Activated CD8-positive, alpha-beta T cell treated with anti-CD3 and anti-CD28 coated beads, Interleukin-2, amount 10 ng/mL, durations not matched to agents 7 days and 5 days (primary cell): ENCODE measurements at places on chromosomes 12 and 14. TPM values are rescaled to one million over a fixed set of nuclear protein-coding genes. Genes with fewer than 3 reads are reported as not detected.

NOS1 gene
- total RNA-seq: not detected

ADAM20 gene
- 0.18 TPM for total RNA-seq

TMEM30B gene
- total RNA-seq: 0.52 TPM

REC8 gene
- total RNA-seq: 58.6 TPM

RAB21 gene
- total RNA-seq: 55.7 TPM

SLC38A2 gene
- total RNA-seq: 200 TPM

SYNE3 gene
- 91.5 TPM for total RNA-seq

SLC6A15 gene
- not detected for total RNA-seq

APOF gene
- not detected for total RNA-seq

SOX5 gene
- not detected for total RNA-seq

KRT73 gene
- total RNA-seq: 0.45 TPM

DNA sequence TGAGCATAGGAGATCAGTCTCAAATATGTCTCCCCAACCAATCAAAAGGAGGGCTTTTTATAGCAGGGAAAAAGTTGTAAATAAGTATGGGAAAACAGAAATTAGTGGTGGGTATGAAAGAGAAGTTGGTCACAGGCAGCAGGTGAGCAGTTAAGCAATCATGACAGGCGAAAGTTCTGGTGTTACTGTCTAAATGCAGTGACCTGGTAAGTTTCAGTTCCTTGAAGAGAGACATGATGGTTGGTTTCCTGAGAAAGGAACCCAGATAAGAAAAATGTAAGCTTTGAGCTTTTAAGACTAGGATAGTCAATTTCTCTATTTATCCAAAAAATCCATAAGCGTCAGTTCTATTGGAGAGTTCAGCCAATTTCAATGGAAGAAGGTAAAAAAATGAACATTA is 466.2 kb upstream of the FLRT2 start:
- no peak for DNase-seq

DNA sequence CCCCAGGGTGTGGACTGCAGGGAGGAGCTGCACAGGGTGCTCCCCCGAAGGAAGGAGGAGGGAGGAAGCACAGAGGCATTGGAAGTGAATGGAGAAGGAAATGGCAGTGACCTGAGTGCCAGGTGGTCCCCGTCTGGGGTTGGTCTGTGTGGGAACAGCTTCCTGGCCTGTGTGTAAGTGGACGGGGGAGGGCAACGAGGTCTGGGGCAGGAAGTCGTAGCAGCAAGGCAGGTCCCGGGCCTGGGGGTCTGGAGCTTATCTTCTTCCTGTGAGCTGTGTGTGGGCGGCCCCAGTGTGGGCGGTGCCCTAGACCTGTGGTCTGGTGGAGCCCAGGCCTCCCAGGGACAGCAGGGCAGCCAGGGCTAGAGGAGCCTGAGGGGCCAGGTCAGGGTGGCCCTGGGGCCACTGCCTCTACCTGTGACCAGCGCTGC is 382.1 kb downstream of the TMEM121 start:
- DNase-seq: peak; percentile 27

DNA sequence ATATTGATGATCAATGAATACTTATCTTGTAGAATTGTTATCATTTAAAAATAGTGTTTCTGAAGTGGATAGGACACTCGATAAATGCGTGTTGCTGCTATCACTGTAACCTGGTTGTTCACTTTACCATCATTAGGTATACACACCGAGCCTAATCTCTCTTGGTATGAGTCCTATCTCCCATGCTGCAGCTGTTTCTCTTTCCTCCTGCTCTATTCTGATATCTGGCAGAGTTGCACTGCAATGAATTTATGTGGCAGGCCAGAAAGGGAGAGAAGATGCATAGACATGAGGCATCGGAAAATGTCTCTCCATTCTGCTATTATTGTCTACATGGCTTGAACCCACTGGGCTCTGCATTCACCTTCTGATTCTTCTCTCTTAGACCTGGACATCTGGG is 26.7 kb downstream of the KCNK10 start:
- no peak for DNase-seq

DNA sequence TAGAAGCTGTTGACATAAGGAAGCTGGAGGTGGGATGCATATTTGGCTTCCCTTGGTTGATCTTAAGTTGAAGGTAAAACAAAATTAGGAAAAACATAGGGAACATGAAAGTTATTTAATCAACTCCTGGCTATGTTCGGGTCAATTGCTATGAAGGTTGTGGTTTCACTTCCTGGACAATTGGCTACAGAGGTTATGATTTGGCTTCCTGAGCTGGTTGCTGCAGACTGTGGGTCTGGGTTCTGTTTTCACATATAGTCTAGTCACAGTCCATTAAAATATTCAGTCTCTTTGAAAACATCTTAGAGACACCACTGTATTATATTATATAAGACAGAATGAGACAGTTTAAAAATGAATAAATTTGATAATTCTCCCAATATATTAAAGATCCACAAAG is 895.2 kb upstream of the USP15 start:
- DNase-seq: no peak

DNA sequence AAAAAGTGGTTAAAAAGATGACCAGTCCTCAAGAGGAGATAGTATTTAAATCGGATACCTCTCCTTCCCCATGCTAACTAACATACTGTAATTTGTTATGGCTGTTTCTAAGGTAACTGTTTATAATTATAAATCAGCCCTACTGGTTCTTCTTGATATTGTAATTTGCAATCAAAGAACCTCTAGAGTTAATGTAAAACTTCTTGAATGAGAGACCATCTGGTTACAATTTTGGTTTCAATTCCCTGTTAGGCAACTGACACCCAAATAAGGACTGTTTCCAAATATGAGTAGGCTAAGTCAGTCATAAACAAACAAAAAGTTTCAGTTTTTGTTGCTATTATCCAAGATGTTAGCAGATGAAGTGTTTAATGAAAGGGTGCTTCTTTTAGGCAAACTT is 120.2 kb upstream of the DNM1L start:
- no peak for DNase-seq

DNA sequence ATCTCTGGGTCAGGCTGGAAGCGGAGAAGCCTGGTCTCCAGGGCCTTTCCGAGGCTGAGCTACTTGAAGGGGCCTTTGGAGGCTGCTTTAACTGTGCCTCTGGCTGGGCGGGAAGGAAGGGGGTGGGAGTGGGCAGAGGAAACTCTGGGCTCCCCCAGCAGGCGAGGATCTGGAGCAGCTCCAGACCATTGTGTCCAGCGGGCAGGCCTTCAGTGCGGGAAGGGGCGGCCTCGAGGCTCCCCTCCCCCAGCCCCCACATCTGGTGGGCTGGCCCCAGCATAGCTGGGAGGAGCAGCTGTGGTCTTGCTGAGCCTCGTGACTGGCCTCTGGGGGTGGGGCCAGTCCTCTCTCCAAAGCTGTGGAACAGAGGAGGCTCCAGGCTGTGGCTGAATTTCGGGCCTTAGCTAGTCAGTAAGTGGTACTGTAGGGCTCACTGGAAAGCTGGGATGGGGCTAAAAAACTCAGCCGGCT is 3.4 kb downstream of the TAMALIN start:
- no peak for DNase-seq

- no peak for DNase-seq
Measured at GRCh38 chr12:19461999-19462398, 22.7 kb downstream of the AEBP2 start.

- DNase-seq: no peak
Measured at GRCh38 chr12:132246997-132247717, 82.2 kb downstream of the GALNT9 start.

DNA sequence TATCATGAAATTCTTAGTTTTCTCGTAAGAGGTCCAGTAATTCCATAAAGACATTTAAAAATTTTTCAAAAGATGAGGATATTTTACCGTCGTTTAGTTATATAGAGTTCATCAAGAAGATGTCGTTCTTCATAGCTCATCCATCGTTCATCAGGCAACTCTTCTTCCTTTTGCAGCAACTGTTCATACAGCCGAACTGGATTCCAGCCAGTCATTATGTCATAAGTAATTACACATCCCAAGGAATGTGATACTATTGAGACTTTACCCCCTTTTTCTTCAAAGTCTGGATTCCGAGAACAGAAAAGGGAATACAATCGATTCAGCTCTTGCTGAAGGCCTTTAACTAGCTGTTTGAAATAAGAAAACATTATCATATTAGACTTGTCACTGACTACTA is 90.3 kb downstream of the DDHD1 start:
- DNase-seq: no peak

- no peak for DNase-seq
Measured at GRCh38 chr14:89911010-89911919, 43.3 kb downstream of the EFCAB11 start.

DNA sequence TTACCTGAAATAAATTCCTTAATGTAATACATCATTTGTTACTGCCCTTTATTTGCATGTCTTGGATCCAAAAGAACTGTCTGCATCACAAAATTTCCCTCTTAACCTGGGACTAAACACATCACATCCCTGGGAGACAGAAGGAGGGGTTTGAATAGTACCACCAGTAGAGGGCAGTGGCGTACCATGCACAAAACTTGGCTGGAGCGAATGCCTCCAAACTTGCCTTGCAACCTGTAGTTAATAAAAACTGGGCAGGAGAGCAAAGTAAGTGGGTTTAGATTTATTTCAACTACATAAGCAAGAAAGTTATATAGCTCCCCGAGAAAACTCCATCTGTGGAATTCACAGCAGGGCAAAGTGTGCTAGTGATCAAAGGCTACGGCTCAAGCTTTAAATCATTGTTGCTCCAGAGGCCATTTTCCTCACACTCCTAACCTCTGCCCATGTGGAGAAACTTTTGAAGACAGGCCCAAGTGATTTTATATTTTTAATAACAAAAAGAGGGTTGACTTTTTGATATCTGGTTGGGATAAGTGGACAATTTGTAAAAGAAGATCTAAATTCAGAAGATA is 1176.7 kb upstream of the SEL1L start:
- DNase-seq: peak; percentile 49

GRCh38 chr14:74983343-74983742 is 19.4 kb upstream of the EIF2B2 start:
- no peak for DNase-seq

DNA sequence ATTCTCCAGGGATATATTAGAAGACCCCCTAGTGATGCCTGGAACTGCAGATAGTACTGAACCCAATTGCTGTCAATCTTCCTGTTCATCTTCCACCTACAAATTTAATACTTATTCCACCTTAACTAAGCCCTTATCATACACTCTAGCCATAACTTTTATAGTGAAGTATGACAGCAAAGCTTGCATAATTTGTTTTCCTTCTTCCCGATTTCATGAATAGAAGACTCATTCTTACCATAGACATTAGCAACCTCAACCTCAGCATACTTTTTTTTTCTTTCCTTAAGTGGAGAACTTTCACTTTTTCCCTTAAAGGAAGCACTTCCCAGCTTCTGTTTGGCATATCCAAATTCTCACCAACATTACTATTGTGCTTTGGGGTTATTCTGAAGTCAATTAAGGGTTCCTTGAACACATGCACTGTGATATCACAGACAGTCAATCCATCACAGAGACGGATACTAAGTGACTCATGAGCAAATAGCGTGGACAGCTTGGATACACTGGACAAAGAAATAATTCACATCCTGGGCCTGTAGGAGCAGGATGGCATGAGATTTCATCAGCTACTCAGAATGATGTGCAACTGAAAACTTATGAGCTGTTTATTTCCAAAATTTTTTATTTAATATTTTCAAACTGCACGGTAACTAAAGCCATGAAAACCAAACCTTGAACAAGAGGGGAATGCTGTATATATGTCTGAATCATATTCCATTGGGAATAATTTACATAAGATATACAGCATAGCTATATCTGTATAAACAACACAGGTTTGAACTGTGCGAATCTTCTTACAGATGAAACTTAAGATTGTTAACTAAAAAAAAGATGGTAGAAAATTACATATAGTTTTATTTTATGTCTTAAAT is 63.9 kb downstream of the SYT1 start:
- DNase-seq: no peak

DNA sequence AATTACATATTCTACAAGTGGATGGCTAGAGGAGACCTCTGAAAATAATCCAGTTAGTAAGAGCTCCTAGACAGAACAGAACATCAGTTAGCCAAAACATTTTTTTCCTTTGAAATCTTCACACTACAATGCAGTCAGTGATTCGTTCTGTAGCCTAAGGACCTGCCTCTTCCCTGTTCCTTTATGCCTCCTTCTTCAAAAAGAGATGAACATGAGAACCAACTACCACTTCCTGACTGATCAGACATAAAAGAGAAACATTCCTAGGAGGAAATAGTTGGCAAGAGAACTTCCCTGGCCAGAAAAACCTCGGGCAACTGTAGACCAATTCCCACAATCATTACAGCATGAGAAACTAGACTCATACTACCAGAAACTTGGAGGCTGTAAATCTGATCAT is 29.4 kb downstream of the ITPR2 start:
- DNase-seq: no peak

DNA sequence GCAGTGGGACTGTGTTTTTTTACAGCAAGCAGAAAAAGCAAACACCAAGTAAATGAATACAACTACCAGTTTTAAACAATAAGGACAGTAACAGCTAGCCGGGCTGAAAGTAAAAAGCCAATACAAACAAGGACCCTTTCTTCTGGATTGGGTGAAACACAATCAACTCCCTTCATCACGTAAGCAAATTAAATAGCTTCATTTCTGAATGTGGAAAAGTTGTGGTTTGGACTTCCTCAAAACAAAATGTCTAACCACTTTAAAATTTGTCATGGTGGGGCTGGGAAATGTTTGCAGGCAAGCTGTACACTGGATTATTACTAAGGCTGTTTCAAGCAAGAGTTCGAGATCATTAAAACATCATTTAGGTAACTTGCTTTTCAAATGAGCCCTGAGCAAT is 47.4 kb downstream of the TCHP start:
- no peak for DNase-seq

DNA sequence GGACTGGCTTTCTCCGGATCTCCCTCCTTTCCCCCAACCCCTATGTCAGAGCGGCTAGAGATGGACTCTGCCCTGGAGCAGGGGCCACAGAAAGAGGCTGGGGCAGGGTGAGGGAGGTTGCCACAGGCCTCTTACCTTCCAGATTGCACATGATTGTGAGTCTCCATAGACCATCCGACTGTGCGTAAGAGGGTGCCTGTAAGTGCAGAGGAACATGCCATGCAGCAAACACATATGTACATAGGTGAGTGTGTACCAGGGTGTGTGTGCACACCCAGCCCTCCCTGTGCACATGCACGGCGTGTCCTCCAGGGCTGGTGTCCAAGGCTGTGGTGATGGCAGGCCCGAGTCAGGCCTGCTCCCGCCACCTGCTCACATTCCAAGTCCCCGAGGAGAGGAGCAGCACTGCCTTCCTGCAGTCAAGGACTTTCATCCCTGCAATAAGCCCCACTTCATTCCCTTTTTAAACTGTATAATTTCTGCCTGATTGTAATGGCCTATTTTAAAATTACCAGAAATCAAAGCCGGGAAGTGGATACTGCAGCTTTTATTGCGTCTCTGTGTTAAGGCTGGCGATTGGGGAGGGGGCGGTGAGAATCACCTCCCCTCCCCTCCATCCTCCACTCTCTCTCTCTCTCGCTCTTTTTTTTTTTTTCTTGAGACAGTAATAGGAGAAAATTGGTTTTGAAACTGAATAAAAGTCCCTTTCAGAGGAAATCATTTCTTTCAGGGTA is 28.5 kb downstream of the FAM222A start:
- no peak for DNase-seq

- no peak for DNase-seq
Measured at GRCh38 chr12:1576410-1577241, 17.8 kb downstream of the FBXL14 start.
